ENCODE measurements at places on chromosomes 7 and 10.

GRCh38 chr7:87475359-87476178, at the start of gene ABCB4:
Gene ABCB4, minus strand, starts transcription at chr7:87475680. Its CDS starts 215 bp downstream, at chr7:87475465.
- DNase-seq: peak; percentile 42

DNA sequence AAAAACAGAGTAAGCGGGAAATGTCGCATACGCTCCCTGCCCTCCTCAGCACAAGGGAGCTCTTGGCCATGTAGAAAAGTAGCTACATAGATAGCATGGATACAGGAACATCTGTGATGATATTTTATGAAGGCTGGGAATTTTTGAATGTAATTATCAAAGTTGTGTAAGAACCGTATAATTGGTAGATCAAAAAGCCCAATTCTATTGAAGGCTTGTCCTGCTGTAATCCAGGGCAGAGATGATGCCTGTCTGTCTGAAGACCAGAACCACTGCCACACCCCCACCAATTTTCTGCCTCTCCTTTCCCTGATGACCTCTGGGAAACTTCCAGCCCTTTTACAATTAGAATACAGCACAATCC, 51.4 kb downstream of the ZRANB1 start:
- DNase-seq: no peak

DNA sequence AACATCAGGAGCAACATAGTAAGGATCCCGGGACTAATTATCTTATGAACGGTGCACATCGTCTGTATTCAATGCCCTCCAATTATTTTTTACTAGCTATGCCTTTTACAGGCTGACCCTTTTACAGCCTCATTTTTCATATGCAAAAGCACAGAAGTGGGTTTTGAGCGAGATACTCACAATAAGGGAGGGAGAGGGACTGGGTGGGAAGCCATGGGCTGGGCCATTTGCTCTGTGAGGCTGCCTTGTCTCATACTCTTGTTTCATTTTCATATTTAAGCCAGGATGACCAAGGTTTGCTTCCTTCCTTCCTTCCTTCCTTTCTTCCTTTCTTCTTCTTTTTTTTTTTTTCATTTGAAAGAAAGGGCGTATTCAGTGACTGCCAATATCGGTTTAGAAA, 259.3 kb downstream of the TRIL start:
- no peak for DNase-seq

GRCh38 chr7:102455596-102455995, 9.1 kb downstream of the ALKBH4 start:
- no peak for DNase-seq

DNA sequence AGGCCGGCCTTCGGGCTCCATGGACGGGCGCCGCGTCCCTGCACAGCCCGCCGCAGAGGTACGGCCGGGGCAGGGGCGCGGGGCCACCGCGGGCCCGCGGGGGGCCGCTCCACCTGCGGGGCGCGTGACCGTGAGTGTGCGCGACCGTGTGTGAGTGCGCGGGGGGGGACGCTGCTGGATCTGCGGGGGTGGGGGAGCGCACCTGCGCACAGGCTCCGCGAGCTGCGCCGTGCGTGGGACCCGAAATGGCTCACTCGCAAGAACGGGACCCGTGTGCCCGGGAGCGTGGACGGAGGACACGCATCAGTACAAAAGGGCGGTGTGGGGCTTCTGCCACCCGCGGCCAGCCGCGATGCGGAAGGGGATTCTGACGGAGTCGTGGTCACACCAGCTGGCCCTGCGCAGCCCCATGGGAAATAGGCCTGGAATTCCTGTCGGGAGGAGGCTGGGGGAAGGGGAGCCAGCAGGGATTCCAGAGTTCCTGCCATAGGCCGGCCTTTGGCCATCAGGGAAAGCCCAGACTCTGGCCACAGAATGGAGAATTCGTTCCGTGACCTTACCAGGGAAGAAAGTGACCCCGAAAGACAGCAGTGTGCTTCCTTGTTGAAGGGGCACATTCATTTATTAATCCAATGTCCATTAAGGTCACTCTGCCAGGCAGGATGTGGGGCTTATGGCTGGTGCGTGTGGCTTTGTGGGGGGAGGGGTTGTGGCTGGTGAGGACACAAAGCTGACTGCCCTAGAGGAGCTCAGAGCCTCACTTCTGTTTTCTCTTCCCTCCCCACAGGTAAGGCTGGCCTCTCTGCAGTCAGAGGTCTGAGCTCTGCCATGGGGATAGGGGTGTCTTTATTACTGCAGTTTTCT, 494 bp downstream of the REPIN1 start:
- peak; percentile 80 for DNase-seq

GRCh38 chr7:9557853-9558252, 1124.4 kb downstream of the NXPH1 start:
- no peak for DNase-seq

DNA sequence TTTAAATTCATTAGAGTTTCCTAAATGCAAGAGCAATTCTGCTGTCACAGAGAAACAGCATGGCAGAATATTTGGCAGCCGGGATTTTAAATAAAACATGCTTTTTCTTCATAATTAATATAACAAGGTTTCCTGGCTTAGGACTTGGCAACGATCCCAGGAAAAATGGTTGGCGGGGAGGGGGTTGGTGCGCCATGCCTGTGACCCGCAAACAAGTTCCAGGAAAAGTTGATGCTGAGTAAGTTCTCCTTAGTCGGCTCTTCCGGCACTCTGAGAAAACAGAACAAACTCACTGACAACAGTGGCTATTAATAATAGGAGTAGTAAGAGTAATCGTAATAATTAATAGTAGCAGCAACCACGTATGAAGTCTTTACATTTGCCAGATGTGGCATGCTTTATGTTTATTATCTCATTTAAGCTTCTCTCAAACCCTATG, 4.6 kb downstream of the HABP2 start:
- no peak for DNase-seq

GRCh38 chr10:120042705-120043104, 150.2 kb downstream of the SEC23IP start:
- no peak for DNase-seq

GRCh38 chr10:114718374-114718773, 60.3 kb upstream of the ABLIM1 start:
- no peak for DNase-seq

- no peak for DNase-seq
These were observed 8.6 kb upstream of the ZNF713 start for GRCh38 chr7:55878691-55879090.

GRCh38 chr10:51705774-51706173, 6.4 kb upstream of the CSTF2T start:
- DNase-seq: no peak

GRCh38 chr7:23915236-23915635, 205.2 kb downstream of the STK31 start:
- no peak for DNase-seq

DNA sequence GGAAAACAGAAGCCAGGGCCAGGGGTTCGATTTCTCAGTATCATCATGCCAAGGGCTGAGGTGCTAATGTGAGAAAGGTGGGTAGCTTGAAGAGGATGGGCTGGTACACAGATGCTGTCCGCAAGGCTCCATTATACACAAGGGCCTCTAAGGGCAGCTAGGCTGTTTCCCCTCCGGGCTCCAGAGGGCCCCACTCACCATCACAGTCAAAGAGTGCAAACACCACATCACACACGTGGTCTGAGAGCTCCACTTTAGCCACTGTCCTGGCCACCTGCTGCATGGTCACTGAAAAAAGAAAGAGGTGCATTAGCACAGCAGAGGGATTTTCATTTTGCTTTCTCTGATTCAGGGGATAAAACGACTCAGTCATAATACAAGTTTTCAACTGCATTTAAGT, 20.9 kb upstream of the DNAJB12 start:
- DNase-seq: no peak

DNA sequence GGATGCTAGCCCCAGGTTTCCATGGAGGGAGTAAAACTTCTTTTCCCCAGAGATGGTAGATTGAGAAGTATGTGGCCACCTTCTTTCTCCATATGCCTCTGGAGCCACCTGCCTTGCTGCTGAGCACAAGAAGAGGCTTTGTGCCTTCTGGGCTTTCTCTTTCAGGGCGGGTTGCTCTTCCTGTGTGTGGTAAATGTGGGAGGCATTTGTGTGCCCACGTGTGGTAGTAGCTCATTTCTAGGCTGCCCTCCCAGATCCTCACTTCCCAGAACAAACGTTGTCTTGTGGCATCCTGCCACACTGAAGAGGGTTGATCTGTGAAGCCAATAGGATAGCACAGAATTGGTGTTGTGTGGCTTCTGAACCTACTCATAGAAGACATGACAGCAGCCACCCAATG, 342.0 kb upstream of the PODXL start:
- no peak for DNase-seq

GRCh38 chr10:18312374-18313139, 172.3 kb downstream of the CACNB2 start:
- DNase-seq: peak; percentile 69

- DNase-seq: no peak
These were observed 22.4 kb upstream of the C10orf71 start for GRCh38 chr10:49276596-49276995.

- DNase-seq: no peak
These were observed 391.3 kb downstream of the DNAJB6 start for GRCh38 chr7:157727964-157728615.

DNA sequence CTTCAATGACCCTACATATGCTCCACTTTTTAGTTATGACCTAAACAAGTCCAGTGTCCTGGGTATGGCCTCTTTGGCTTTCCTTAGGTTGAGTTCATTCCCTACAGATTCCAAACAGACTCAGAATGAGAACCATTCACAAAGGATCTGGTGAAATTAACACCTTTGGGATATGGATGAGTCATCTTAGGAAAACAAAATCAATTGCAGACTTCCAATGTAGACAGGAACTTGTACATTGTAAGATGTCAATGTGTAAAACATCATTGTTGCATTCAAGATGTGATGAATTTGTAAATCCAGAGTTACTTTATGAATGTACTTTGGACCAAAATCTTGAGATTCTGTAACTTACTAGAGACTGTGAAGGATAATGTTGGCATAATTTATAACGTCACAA, 43.4 kb upstream of the HECTD2 start:
- DNase-seq: no peak

GRCh38 chr7:129159539-129159938, 15.0 kb downstream of the TSPAN33 start:
- no peak for DNase-seq

Data from AG20443 (cell line).